Activated CD8-positive, alpha-beta memory T cell treated with anti-CD3 and anti-CD28 coated beads for 1 hour (primary cell): ENCODE measurements at places on chromosomes 4 and X.

DNA sequence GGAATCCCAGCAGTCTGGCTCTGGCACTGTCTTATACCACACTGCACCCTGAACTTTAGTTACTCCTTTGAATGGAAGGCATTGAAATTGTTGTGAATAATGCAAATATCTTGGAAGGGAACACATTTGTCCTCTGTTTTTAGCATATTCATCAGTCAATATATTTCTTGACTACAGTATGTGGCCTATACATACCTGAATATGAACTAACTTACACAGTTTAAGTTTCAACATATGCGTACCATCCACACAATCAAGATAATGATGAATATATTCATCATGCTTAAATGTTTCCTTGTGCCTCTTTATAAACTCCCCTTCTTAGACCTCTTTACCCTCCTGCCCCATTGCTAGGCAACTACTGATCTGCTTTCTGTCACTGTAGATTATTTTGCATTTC lies 145.7 kb upstream of the ESX1 start:
- DNase-seq = no peak

GRCh38 chr4:186910385-186910784 lies 186.7 kb upstream of the FAT1 start:
- no peak for DNase-seq

GRCh38 chrX:107374831-107375230 lies 74.6 kb upstream of the FRMPD3 start:
- no peak for DNase-seq

DNA sequence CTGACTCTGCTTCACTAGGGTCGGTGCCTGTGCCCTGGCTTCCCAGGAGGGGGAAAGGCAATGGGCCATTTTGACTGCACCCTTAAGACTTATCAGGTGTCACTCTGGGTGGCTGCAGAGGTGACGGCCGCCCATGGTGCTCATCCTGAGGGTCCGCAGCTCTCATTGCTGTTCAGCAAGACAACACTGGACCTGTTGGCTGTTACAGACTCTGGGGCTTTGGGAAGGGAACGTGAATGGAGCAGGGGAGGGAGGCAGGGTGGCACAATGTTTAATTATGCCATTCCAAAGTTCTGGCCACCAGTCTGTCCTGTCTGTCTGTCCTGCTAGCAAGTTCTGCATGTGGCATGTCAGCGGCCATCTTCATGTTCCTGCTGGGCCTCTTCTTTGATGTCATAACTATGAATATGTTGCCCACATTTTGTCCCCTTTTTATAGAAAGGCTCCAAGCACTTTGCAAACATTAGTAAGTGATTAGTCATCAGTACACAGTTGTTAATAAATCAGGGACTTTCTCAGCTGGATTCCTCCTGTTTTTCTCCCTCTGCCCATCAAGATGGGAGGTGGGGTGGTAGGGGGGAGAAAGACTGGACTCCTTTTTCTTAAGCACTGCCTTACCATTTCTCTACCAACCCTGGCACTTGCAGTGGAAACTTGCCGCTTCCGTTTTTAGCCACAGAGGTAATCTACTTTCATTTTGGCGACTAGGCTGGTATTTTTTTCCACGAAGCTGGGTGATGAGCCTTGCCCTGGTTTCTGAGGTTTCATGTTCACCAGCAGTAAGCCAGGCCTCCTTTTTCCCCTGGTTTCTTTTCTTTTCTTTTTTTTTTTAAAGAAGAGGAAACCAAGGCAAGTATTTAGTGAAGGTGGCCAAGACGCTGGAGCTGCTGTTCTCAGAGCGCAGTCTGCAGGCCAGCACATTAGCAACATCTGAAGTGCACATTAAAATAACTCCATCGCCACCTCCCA lies 88.6 kb upstream of the TRIM2 start:
- DNase-seq = peak; percentile 55

- DNase-seq = no peak
Observed at GRCh38 chrX:110267874-110268273, 50.0 kb downstream of the AMMECR1 start.

DNA sequence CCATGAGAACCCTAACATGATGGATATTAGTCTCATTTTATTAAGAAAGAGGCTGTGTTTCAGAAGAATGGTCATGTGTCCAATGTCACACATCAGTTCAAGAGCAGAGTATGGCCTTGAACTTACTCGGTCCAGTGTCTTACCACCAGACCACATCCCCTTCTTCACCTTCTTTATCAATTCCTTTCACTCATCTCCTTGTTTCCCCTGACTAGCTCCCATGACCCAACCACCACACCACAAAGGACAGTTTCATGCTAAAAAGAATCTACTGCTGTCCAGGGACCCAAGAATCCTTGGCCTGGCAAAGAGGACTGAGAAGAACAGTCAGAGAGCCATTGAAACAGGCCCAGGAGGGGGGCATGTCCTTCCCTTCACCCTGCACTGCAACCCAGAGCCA lies 33.6 kb upstream of the MSN start:
- DNase-seq = no peak

GRCh38 chrX:109537324-109537665 lies 651 bp downstream of the NXT2 start:
- DNase-seq = no peak

GRCh38 chr4:175536852-175537453 lies 275.1 kb downstream of the GPM6A start:
- no peak for DNase-seq

GRCh38 chr4:119690871-119691270 lies 62.3 kb upstream of the PDE5A start:
- no peak for DNase-seq

DNA sequence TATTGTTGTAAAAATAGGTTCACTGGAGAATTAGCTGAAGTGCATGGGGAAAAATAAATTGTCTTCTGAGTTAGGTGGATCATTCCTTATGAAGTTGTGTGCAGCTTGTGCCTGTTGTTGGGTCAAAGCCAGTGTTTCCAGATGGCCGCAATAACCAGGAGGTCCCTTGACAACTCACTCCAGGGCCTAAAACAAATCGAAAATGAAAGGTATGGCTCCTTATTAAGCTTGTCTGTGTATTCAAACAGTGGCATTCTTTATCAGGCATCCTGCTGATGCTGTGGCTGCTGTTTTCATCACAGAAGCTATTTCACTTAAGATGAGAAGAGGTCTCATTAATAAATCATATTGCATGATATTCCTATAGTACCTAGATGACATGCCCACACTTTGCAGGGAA lies 80.2 kb downstream of the GRIA2 start:
- no peak for DNase-seq

- no peak for DNase-seq
Observed at GRCh38 chr4:61445374-61446063, 245.4 kb downstream of the ADGRL3 start.

DNA sequence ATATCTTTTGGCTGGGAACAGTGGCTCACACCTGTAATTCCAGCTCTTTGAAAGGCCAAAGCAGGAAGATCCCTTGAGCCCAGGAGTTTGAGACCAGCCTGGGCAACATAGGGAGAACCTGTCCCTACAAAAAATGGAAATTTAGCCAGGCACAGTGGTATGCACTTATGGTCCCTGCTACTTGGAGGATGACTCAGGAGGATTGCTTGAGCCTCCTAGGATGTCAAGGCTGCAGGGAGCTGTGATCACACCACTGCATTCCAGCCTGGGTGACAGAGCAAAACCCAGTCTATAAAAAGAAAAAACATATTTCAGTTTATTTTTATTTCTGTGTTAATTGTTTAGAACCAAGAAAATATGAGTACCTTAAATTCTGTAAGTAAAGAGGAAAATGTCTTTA lies 123.7 kb downstream of the CBR4 start:
- no peak for DNase-seq

- DNase-seq = no peak
Observed at GRCh38 chrX:151398346-151398745, 1.3 kb downstream of the VMA21 start.

DNA sequence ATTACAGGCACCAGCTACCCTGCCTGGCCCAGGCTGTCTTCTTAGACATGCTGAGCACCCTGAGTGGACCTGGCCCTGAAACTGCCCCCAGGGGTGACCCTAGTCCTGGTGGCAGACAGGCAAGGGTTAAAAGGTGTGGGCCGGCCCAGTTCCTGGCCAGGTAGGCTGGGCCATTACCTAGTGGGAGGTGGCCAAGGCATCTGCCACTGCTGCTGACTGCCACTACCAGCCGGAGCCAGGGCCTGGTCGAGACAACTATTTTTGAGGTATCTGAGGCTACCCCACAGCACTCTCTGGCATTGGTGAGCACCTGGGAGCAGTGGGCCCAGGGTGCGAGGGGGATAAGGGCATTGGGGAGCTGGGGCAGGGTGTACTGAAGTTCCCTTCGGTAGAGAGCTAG lies at the start of gene CCDC120:
Gene CCDC120 (plus strand): TSS at position 206 of the 400 bp plus-strand sequence. CDS start 3,043 bp downstream, outside the sequence.
- DNase-seq = no peak

DNA sequence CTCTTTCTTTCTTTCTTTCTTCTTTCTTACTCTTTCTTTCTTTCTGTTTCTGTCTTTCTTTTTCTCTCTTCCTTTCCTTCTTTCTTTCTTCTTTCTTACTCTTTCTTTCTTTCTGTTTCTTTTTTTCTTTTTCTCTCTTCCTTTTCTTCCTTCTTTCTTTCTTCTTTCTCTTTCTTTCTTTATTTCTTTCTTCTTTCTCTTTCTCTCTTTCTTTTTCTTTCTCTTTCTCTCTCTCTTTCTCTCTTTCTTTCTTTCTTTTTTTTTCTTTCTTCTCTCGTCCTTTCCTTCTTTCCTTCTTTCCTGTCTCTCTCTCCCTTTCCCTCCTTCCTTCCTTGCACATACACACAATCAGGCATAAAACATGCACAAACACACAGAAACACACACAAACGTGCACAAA lies 79.3 kb upstream of the SHOX start:
- no peak for DNase-seq

DNA sequence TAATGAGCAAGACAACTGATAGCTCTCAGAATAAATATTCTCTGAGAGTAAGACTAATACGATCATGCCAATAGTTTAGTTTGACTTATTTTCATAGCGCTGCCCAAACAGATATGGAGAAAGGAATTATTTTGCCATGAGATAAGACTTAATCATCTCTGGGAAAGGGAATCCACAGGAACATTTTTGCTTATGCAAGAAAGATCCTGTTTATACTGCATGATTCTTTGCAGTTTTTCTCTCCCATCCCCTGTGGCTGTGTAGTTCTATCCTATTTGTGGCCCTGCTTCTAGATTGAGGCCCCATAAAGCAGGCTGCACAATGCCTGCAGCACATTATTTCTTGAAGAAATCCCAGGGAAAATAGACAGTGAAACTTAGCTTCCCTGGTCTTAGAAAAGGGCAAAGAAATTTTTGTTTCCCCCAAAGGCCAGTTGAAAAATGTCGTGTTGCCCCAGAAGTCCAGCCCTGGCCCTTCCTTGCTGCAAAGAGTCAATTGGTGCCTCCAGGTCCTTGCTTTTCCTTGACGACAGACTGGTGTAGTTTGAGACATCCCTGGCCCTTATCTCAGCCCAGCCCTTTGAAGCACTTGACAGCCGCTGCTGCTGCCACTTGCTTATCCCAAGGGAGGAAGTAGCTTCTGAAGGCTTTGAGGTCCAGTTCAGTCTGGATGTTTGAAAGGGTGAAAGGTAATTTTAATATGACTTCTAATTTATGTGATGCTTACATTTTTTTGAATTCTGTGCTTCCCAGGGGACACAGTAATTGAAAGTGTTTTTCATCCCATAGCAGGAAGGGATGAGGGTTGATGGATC lies 45.0 kb upstream of the SH3RF1 start:
- DNase-seq = no peak
